ENCODE measurements at places on chromosomes 12 and 14. TPM values are rescaled to one million over a fixed set of nuclear protein-coding genes. Genes with fewer than 3 reads are reported as not detected.

C14orf132 gene
- 7.6 TPM for total RNA-seq

ANKRD33 gene
- total RNA-seq = 0.95 TPM

POU6F1 gene
- total RNA-seq = 14.4 TPM

TBX5 gene
- not detected for total RNA-seq

BCL2L14 gene
- not detected for total RNA-seq

CHST11 gene
- 24.2 TPM for total RNA-seq

SMCO2 gene
- total RNA-seq = 1.2 TPM

CFAP73 gene
- total RNA-seq = not detected

CLEC4C gene
- total RNA-seq = not detected

ANG gene
- total RNA-seq = 6.2 TPM

TGFB3 gene
- total RNA-seq = 5.4 TPM

CRIP1 gene
- 8.1 TPM for total RNA-seq

WNT1 gene
- not detected for total RNA-seq

SLC7A7 gene
- total RNA-seq = 22.5 TPM

KRT74 gene
- total RNA-seq = not detected

SSTR1 gene
- total RNA-seq = 1.4 TPM

DPF3 gene
- 8.1 TPM for total RNA-seq

HIP1R gene
- 122 TPM for total RNA-seq

PLEKHG7 gene
- total RNA-seq = not detected

COCH gene
- total RNA-seq = 1.9 TPM

SPATA7 gene
- total RNA-seq = 9.7 TPM

RASSF8 gene
- total RNA-seq = 59.3 TPM

WBP11 gene
- 70.5 TPM for total RNA-seq

KLRC2 gene
- total RNA-seq = not detected

LRRC74A gene
- not detected for total RNA-seq

PRIMA1 gene
- total RNA-seq = not detected

MYH6 gene
- not detected for total RNA-seq

ANO4 gene
- total RNA-seq = 0.12 TPM

IGF1 gene
- total RNA-seq = 0.85 TPM

ACVRL1 gene
- 404 TPM for total RNA-seq

ZNF839 gene
- 12.5 TPM for total RNA-seq

SPIC gene
- total RNA-seq = not detected

MAP1LC3B2 gene
- total RNA-seq = not detected

KRT2 gene
- not detected for total RNA-seq

CYP27B1 gene
- 2.4 TPM for total RNA-seq

EFS gene
- total RNA-seq = not detected

MGP gene
- 284 TPM for total RNA-seq

PLEKHG3 gene
- total RNA-seq = 8.0 TPM

PSMC1 gene
- total RNA-seq = 129 TPM

EXOC3L4 gene
- not detected for total RNA-seq

ASPG gene
- not detected for total RNA-seq

SIX4 gene
- 4.7 TPM for total RNA-seq

PACS2 gene
- 86.3 TPM for total RNA-seq

GARIN6 gene
- total RNA-seq = not detected
